ENCODE measurements at places on chromosomes 2 and 18.
A peak's percentile ranks its signal among the peaks of the same experiment; 100 is the strongest.

DNA sequence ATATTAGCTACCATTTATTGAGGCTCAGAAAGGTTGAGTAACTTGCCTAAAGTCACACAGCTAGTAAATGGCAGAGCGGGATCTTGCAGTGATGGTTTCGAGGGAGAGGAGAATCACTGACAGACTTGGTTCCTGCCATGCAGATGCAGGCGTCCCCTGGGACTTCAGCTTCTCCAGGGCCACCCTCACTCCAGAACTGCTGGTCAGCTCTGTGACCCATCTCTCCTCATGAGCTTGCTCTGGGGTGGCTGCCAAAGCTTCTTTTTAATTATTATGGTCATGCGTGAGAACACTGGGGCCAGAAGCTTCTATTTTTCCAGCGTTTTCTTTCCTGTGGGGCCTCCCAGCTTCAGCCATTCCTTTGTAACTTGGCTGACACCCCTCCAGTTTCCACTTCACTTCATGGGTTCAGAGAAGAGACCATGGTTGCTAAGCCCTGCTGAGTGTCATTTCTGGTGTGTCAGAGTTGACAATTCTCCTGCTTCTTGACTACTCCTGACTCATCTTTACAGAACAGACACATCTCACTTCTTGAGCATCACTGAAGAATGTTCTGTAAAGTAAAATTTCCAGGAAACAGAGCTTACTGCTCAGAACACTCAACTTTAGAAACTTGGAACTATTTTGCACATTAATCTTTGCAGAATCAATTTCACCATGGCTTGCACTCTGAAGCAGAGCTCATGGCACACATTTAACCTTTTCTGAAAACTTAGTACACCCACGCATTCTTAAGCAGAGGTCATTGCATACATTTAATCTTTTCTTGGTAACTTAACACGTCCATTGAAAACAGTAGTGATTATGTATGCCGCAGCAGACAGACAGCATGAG, 70.4 kb downstream of the IL1R2 start:
- no peak for DNase-seq

- no peak for DNase-seq
Measured at GRCh38 chr2:150256736-150257135, 230.7 kb downstream of the RND3 start.

DNA sequence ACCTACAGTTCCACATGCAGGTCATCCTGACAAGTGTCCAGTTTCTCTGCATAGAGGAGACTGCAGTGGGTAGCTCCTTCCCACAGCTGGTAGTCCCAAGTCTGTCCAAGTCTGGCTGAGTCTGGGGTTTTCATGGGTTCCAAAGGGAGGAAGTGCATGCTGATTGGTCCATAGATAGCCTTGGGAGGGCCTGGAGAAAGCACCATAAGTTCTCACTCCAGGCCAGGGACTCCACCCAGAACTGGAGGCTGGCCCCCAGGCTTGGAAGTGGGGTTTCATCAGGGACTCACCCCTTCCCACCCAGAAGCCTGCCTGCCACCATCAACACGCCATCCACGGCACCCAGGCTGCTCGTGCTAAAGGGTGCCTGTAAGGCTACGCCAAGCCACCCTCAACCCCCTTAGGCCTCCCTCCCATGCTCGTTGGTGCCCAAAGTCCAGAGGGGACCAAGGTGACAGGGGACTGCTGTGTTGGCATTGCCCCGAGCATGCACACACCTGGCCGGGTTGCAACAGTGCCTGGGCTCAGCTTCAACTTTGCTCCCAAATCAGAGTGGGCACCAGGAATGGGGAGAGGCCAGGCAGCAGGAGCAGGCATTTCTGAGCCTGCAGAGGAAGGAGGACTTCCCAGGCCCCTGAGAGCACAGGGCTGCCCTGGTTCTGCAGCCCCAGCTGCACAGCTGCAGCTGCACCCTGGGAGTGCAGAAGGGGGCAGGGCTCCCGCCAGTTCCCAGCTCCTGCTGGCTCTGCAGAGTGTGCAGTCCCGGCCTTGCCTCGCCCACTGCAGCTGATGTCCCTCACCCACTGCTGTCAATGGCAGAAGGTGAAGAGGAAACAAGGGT, 116.5 kb upstream of the MAP2 start:
- DNase-seq: no peak

- DNase-seq: no peak
Measured at GRCh38 chr2:16351137-16351536, 314.5 kb downstream of the CYRIA start.

DNA sequence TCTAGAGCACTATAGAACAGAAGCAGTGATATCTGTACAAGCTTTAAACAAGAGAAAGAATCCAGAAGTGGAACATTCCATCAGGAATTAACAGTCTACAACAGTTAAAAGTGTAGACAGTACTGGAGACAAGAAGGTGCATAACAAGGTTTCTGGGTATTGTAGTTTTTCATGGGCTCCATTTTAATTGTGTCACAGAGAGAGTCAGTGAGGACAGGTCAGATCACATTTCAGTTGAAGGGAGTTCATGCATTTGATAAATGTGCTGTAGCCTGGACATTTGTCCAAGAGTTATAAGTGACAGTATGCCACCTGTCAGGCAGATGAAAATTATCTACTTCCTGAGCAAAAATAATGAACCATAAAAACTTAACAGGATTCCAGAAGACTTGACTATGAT, 328.6 kb downstream of the CNTNAP5 start:
- no peak for DNase-seq

GRCh38 chr2:215794829-215795546, 218.4 kb downstream of the MREG start:
- no peak for DNase-seq

DNA sequence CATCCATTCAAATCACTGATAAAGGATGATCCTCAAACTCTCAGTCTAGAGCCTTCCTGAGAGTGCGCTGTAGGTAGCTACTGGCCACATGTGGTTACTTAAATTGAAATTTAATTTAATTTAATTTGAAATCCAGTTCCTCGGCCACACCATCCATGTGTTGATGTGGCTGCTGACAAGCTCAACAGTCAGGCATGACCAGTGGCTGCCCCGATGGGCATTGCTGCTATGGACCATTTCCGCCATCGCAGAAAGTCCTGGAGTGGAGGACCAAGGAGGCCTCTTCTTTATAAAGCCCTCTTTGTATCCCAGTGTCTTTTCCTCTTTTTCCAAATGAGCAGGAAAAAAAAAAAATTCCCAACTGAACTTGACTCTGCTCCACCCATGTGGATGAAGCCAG, 100.6 kb downstream of the HDAC4 start:
- no peak for DNase-seq

DNA sequence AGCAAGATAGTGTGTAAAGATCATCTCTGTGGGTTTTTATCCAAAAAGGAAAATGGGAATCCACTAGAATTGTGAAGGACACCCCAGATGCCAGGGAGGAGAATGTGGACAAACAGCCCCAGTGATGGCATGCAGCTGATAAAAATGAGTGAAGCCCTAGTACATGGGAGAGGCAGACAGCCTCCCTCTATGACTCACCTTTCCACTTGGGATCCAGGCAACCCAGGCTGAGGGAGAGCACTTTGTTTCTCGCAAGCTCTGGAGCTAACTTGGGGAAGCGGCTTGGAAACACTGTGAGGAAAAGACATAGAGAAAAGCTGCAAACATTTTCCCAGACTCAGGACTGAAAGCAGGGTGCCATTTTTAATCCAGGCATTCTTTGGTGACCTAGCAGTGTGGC, 5.3 kb upstream of the FLACC1 start:
- DNase-seq: no peak

GRCh38 chr2:240277807-240278522, 137.5 kb upstream of the OTOS start:
- DNase-seq: no peak

DNA sequence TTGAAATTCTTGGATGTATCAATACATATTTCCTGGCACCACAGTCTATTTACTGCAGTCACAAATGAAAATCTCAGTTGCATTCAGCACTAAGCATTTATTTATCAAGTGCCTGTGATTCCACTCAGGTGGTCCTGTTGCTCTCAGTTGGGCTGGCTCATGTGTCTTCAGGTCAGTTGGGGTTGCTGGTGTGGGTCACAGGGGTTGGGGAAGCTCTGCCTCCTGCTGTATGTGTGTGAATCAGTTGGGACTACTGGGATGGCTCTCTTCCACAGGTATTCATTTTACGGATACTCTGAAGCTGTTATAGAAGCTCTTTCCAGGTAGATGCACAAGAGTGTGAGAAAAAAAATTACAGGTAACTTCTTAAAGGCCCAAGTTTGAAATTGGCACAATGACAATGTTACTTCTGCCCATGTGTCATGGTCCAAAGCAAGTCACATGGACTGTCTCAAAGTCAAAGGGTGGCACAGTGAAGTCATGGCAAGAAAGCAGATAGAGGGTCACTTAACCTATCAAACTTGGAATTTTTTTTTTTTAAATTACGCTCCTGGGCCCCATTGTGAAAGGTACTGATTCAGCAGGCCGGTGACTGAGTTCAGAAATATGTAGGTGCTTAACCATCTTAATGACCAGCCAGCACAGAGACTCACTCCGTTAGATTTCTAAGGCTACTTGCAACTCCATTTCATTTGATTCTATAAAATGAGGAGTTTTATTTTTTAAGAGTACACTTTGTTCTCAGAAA, 249.2 kb upstream of the GCFC2 start:
- DNase-seq: no peak

GRCh38 chr2:99088017-99088416, 53.5 kb upstream of the C2orf15 start:
- no peak for DNase-seq

- DNase-seq: no peak
Measured at GRCh38 chr18:50117863-50118262, 77.1 kb downstream of the MYO5B start.

DNA sequence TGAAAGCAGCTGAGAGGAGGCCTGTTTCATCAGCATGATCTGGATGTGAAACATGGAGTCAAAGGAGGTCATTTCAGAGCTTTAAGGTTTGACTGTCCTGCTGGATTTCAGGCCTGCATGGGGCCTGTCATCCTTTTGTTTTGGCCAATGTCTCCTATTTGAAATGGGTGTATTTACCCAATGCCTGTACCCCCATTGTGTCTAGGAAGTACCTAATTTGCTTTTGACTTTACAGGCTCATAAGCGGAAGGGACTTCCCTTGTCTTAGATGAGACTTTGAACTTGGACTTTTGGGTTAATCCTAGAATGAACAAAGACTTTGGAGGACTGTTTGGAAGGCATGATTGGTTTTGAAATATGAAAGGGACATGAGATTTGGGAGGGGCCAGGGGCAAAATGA, 19.3 kb upstream of the CYP27C1 start:
- DNase-seq: no peak

GRCh38 chr2:140882671-140883620, 1247.9 kb downstream of the LRP1B start:
- DNase-seq: no peak

DNA sequence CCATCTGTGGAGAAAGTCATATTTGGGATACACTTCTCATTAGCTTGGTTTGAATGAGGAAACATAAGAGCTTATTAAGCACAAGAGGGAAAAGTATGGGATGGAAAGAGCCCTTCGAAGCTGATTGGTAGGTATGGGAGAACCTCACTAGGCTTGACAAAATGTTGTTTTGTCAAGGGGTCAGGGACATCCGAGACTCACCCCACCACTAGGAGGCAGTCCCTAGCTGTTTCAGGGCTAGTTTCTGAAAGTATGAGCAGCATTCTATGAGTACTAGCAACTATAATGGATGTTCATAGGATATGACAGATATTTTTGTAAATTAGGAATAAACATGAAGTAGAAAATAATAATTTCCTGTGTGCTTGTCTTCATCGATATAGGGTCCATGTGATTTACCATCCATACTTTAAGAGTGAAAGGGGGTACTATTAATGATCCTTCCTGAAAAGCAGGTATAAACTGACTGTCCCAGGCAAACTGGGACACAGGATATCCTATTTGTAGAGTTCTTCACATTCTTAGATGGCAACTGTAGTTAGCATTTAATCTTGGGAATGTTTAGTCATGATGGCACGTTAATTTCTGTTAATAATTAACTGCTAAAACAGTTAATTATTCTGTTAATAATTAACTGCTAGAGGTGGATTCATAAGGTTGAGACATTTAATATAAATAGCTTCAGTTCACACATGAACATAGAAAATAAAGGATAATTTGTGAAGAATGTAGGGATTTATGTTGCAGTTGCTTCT, 28.4 kb downstream of the OTX1 start:
- DNase-seq: peak; percentile 42

DNA sequence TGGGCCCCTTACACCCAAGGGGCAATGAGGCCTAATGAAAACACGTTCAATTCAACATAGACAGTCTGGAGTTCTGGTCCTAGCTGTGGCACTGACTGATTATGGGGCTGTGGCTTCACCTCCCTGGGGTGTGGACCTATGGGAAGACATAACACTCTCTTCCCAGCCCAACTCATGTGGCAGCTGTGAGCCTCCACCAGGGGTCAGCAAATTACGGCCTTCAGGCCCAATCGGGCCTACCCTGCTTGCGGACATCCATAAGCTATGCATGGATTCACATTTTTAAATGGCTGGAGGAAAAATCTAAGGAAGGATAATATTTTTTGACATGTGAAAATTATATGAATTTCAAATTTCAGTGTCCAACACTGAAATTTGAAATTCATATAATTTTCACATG, 101.3 kb downstream of the LOXHD1 start:
- peak; percentile 8 for DNase-seq

DNA sequence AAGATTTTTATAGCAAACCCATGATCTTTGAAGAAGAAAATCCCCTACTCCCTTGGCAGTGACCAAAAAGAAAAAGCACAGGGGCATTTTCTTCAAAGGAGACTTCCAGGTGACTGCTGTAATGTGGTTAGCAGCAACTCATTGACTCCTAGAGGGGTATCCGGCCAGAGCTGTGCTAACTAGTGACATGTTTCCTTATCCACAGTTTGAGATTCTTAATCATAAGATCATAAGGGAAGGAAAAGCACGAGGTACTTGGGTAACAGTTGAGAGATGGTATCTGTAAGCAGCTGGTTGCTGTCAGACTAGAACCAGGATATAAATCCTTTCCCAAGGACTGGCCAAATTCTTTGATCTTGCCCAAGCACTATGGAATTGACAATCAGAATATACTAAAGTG, 124.7 kb downstream of the MREG start:
- peak; percentile 49 for DNase-seq

- no peak for DNase-seq
Measured at GRCh38 chr2:59529726-59530125, 1023.7 kb downstream of the BCL11A start.

DNA sequence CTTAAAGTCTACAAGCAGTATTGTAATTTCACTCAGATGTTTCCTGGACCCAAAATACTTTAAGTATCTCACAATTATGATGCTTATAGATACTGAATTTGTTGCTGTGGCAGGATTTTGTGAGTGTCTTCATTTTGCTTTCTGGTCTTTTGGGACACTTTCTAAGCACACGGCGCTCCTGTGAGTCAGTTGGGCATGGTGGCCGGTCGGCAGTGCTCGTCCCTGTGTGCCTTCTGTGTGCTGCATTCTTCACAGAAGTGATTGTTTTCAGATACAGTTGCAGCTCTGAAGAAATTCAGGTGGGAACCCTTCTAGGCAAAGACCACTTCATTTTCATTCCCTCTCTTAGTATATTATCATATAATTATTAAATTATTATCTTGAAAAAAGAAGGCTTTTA, 273.3 kb downstream of the ZNF407 start:
- DNase-seq: no peak

DNA sequence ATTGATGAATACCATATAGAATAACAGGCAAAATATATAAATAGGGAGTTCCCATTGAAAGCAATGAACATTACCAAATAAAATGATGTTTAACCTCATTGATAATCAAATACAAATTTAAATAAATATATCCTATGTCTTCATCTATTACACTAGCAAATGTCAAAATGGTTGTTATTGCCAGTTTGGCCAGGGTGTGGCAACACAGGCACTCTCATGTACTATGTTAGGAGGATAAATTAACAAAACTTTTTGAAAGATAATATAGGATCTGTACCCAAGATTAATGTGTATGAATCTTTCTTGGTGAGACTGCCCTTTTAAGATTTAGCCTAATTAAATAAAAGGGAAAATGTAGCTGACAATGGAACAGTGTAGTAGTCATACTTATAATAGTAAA, 659.3 kb downstream of the ERBB4 start:
- no peak for DNase-seq

All from DND-41 (cell line).